ENCODE measurements at places on chromosomes 7 and 10.

GRCh38 chr7:95694334-95694733 is 78.0 kb upstream of the DYNC1I1 start:
- DNase-seq = no peak

DNA sequence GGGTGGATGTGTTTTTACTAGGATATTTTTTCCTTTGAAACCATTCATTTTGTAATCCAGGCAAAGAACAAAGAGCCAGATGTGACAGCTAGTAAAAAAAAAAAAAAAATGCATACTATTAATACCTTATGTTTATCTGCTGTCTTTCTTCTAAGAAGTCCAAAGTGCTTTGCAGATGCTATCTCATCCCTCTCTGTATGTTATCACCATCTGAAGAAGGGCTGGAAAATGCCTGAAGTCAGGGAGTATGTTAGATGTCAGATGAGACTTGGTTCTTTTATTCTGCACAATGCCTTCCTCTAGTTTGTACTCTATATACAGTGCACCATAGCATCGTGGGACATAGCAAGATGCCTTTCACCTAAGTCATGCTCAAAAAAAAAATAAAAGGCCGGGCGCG is 10.4 kb upstream of the CAMK1D start:
- DNase-seq = no peak

GRCh38 chr7:158145370-158145769 is 442.3 kb downstream of the PTPRN2 start:
- DNase-seq = no peak

GRCh38 chr7:132551886-132552285 is 24.4 kb downstream of the PLXNA4 start:
- DNase-seq = no peak

GRCh38 chr10:75462865-75463264 is 31.4 kb downstream of the LRMDA start:
- DNase-seq = no peak

DNA sequence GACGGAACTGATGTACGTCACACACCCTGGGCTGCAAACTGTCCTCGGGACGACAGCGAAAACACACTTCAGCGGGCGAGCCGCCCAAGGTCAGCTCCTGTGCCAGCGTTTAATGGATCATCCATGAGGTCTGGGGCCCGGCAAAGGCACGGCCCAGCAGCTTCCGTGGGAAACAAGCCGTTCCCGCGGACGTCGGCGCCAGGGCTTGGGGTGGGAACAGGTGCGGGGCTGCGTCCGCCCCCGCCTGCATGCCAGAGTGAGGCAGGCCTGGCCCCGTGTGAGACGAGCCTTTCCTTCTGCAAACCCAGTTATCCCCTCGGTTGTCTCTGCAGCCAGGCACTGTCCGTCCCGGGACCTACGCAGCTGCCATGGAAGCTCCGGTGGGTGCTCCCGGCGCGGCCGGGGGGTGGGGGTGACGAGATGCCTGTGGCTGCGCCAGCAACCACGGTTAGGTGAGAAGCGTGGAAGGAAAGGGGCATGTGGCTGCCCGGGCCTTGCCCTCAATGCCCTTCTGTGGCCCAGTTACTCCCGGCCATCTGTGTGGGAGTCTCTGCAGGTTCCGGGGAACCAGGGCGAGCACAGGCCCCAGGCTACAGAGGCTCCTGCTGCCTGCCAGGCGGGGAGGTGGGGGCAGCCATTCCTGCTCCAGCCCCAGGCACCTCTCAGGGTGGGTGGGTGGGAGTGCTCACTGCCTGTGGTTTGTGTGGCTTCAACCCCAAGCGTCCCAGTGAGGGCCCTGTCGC is 42.2 kb upstream of the PDGFA start:
- DNase-seq = no peak

GRCh38 chr10:84654671-84655070 is 326.3 kb downstream of the CCSER2 start:
- no peak for DNase-seq

- DNase-seq = no peak
These were observed 25.5 kb downstream of the FGFBP3 start for GRCh38 chr10:91883549-91884444.

DNA sequence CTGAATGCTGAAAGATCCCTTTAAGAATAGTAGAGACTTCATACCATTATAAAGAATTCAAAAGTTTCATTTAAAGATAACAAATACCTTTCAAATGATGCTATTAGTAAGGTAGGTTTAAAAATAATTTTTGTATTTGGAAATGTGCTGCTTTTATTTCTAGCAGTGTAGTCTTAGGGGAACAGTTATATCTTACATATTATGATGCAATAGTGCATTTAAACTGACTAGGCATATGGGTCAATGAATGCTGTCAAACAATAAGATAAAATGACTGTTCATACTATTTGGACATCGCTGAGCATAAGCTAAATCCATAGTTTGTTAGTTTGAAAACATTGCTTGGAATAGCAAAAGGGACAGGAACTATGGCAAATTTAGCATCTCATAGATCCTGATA is 354.8 kb upstream of the SEMA3A start:
- no peak for DNase-seq

GRCh38 chr10:112801004-112801403 is 149.0 kb upstream of the TCF7L2 start:
- DNase-seq = no peak

DNA sequence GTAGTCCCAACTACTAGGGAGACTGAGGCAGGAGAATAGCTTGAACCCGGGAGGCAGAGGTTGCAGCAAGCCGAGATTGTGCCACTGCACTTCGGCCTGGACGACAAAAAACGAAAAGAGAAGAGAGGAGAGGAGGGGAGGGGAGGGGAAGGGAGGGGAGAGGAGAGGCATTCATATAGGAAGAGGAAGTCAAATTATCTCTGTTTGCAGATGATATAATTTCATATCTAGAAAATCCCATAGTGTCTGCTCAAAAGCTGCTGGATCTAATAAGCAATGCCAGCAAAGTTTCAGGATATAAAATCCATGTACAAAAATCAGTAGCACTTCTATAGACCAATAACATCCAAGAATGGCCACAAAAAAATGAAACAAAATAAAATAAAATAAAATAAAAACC is 120.3 kb downstream of the LMBR1 start:
- DNase-seq = no peak

- DNase-seq = no peak
These were observed 15.6 kb upstream of the KLF6 start for GRCh38 chr10:3800586-3800985.

GRCh38 chr10:71277914-71278665 is 41.0 kb upstream of the SLC29A3 start:
- DNase-seq = no peak

DNA sequence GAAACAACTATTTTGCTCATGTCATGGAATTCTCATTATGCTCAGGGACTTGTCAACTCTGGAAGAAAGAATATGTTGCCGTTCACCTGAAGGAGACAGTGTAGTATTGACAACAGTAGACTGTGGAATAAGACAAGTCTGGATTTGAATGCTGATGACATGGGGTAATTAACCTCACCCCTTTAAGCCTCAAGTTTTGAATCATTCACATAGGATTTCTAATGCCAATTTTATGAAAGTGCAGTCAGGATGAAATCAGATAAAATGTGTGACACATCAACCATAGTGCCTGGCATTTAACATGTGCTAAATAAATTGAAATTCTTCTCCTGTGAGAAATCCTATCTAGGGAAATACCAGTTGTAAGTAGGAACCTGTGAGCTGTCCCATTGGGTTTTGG is 305.8 kb downstream of the KIF20B start:
- no peak for DNase-seq
